ENCODE measurements at places on chromosomes 1 and 21.

DNA sequence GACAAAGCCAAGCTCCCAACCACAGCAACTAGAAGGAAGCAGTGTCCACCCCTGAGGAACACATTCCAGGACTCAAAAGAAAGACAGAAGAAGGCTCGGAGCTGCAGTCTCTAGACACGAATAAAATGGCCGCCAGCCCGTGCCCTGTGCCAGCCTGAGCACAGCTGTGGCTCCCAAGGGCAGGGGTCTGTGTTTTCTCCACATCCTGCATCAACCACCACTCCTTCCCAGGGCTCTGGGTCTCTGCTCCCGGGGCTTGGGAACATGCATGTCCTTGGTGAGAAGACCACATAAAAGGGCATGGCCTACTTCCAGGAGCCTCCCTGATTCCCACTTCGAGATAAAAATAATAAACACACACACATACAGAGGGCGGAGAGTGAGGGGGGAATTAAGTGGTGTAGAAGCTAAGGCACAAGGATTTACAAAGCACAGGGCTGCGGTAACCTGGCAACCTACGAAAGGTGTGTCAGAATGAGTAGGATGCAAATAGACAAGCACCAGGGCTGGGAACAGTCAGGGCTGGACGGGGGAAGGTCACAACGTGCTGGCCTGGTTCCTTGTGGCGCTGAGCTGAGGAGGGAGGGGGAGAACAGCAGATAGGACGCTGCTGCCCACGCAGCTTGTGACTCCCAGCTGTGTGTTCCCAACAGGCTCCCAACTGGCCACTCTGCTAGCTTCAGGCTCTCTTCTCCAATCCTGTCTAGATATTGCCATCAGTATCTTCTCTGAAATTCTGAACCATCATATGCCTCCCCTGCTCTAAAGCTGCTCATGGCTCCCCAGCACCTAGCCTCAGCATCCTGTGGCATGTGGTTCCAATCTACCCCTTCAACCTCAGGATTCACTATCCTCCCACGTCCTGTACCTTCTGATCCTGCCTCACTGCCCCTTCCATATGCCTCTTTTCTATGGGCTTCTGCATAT lies 72.5 kb downstream of the CD34 start:
- peak; percentile 70 for DNase-seq

GRCh38 chr1:176540428-176540827 lies 77.5 kb downstream of the PAPPA2 start:
- no peak for DNase-seq

DNA sequence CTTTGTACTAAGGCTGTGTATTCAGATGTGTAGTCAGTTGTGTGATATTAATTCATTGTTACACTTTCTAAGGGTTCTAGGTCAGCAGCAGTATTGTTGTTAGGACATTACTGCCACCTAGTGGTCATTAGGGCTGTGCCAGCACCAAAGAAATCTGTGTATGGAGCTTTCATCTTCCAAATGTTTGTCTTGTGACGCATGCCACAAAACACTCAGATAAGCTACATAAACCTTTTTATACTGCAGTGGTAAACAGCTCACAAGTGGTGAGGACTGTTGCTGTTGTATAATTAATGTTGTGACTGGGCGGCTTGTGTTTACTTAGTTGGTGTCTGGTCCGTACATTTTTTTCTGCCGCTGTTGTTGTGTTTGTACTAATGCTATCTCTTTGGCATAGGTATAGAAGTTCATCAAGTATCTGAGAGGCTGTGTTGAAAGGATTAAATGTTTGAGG lies 51.7 kb downstream of the S1PR1 start:
- peak; percentile 88 for DNase-seq

GRCh38 chr1:150022357-150022756 lies 11.8 kb upstream of the OTUD7B start:
- no peak for DNase-seq

GRCh38 chr21:37568415-37568814 lies 201.8 kb downstream of the DYRK1A start:
- no peak for DNase-seq

- peak; percentile 11 for DNase-seq
Observed at GRCh38 chr1:240232530-240232929, 140.8 kb downstream of the FMN2 start.

- DNase-seq: peak; percentile 91
Observed at GRCh38 chr1:183804916-183805841, at the start of gene RGL1. RGL1 (plus strand) TSS chr1:183805120; CDS start chr1:183805298, 178 bp downstream.

GRCh38 chr1:185338719-185339622 lies 21.9 kb upstream of the IVNS1ABP start:
- DNase-seq: no peak

DNA sequence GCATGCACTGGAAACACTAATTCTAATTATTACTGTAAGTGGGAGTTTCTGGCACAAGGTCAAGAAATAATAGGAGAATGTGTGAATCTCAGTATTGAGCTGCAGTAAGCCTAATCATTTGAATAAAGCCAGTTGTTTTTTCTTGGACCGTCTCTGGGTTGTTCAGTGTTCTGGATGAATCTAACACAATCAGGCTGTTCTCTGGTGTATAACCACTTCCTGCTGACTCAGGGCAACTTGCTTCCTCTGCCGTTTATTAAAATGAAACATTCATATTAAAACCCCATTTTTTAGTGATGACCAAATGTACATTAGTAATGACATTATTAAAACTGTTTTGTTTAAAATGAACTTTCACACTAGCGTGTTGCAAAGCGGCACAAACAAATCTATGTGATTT lies 273.1 kb upstream of the SNX7 start:
- peak; percentile 78 for DNase-seq

DNA sequence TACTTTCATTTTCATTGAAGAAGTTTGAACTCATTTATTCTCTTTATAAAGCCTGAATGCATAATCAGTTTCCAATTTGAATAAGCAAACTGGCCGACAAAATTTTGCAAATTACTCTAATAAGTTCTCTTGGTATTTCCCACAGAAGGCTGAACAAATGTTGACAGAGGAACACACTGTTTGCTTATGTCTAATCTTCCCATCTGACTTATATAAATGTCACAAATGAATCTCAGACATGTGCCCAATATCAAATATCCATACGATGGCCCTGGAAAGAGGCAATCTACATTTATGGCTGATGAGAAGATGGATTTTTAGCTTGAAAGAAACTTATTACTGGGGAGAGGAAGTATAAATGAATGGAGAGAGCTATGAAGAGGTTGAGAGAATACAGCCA lies 380.6 kb upstream of the ZRANB2 start:
- no peak for DNase-seq

DNA sequence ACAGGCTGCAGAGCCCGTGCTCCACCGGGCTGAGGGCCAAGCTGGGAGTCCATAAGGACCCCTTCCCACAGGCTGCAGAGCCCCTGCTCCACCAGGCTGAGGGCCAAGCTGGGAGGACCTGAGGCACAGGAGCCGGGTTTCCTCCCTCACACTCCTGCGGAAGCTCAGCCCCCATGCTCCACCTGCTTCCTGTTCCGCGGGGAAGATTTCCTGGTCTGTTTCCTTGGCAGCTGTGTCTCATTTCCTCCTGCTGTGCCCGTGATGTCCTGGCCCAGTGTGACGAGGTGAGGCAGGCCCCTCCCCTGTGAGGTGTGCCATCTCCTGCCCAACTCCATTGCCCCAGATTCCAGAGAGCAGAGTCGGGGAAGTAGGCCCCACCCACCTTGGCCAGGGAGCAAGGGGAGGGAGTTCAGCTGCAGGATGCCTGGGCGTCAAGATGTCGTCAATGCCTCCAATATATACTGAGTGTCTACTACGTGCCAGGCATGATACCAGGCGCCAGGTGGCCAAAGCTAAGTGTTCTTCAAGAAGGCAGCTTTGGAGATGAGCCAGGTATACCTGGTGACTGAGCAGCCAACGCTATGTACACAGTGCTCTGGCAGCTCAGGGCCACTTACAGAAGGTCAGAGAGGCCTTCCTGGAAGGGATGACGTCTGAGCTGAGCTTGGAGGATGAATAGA lies 58.8 kb downstream of the NAV1 start:
- DNase-seq: peak; percentile 94

DNA sequence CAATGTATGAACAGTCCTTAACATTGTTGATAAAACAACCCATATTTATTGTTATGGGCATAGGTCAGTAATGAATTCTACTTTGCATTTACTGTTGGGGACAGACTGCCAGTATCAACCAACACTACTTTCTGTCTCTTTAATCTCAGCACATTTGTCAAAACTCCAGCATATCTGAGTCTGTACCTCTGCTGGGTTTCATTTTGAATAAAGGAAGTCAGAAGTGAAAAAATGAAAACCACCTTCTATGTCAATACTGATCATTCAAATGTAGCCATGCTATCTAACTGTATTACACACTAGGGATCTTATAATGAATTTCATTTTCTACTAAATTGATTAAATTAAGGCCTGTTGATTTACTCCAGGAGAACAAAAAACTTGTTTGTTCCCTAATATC lies 24.2 kb upstream of the CXADR start:
- DNase-seq: no peak
